ENCODE measurements at places on chromosomes 7 and 10.
A peak's percentile ranks its signal among the peaks of the same experiment; 100 is the strongest.

DNA sequence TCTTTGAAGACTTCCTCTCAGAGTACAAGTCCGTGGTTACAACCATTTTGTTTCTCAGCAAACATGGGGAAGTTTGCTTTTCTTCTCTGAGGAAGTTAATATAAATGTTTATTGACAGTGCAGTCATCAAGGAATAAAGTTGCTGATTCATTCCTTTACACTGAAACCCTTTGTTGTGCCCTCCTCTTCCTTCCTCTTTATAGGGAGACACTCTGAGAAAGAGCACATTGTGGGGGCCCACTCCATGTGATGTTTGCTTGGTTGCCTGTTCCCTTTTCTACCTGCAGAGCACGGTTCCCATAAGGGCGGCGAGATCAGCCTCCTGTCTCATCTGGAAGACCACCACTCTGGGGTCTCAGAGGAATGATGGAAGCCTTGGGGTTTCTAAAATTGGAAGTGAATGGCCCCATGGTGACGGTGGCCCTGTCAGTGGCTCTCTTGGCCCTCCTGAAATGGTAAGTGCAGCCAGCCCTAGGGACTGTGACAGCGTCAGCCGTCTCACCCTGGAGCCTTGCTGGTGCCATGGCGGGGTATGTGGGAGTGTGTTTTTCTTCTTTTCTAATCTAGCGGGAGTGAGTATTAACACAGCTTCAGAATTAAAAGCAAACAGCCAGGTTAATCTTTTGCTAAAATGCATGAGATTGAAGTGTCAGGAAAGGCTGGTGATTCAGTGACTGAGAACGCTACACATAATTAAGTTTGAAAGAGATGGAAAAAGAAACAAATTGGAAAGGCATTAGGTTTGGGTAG, at the start of gene TBXAS1:
TSS of gene TBXAS1 (plus strand) at position 240 of the 750 bp plus-strand sequence. CDS start at position 367, 127 bp downstream.
- DNase-seq: no peak

DNA sequence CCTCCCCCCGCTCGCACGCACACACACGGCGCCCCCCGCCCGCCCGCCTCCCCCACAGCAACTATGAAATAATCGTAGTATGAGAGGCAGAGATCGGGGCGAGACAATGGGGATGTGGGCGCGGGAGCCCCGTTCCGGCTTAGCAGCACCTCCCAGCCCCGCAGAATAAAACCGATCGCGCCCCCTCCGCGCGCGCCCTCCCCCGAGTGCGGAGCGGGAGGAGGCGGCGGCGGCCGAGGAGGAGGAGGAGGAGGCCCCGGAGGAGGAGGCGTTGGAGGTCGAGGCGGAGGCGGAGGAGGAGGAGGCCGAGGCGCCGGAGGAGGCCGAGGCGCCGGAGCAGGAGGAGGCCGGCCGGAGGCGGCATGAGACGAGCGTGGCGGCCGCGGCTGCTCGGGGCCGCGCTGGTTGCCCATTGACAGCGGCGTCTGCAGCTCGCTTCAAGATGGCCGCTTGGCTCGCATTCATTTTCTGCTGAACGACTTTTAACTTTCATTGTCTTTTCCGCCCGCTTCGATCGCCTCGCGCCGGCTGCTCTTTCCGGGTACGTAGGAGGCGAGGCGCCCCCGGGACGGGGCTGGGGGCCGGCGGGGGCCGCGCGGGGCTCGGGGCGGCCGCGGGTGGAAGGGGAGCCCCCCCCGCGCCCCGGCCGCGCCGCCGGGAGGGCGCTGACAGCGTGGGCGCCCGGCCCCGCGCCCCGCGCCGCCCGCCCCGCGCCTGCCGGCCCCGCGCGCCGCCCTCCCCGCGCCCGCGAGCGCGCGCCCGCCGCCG, 441 bp downstream of the BMI1 start:
- DNase-seq: no peak

GRCh38 chr7:38542156-38542555, 89.0 kb downstream of the AMPH start:
- DNase-seq: no peak

DNA sequence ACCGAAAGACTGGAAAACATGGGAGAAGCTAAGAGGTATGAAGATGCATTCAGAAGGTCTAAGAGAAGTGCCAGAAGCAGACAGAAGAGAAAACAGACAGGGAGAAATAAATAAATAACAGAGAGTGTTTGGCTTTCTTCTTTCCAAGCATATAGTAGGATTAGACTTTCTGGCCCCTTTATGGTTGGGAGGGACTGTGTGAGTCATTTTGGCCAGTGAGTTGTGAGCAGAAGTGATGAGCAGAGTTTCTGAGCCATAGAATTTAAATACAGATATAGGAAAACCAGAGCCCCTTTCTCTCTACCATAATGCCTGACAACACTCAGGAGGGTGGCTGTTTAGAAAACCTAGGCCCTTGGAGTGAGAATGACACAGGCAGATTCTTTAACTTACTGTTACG, 171.0 kb downstream of the PPP1R17 start:
- DNase-seq: no peak

- peak; percentile 27 for DNase-seq
These were observed 102.7 kb downstream of the PRTFDC1 start for GRCh38 chr10:24849501-24850299.

DNA sequence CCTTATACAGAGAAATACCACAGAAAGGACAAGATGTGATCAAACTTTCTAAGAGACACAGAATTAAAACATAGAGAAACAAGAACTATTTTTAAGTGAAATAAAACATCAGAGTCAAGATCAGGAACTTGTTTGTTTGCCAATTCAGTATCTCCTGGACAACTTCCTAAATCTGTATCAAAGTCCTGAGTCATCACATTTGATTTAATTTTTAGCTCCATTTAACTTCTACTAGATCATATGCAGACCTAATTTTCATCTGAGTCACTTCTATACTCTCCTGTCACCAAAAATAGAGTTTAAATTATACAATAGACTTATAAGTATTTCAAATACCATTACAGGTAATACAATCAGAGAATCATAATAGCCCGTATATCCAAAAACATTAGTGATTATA, 268.1 kb downstream of the PRKG1 start:
- no peak for DNase-seq

GRCh38 chr7:91165006-91165845, 99.0 kb upstream of the FZD1 start:
- no peak for DNase-seq

DNA sequence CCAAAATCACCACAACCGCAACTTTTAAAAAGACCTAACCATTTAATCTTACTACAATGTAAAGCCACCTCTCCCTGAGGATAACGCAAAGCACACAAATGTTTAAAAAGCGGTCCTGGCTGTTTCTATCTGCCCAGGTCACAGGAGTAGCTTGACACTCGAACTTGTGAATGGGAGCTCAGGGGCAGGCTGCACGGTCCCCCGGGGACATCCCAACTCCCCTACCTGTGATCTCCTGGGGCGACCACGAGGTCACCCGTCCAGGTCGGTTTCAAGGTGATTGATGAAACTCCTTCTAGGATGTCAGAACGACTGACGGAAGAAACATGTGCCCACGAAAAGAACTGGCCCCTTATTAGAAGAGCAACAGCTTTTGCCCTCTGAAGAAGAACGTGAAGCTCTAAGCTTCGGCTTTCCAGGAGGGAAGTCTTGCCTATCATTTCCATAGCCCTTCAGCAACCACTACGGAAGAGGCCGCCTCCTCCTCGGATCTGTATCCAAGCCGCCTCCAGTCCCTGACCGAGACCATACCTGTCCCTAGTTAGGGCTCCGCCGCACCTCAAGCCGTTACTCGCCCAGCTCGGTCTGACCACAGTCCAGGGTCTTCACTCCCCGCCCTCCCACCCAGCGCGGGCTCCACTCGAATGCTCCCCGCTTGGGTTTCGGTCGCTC, 459 bp downstream of the CYCS start:
- no peak for DNase-seq

- DNase-seq: no peak
These were observed 534.8 kb downstream of the AUTS2 start for GRCh38 chr7:70132852-70133690.

GRCh38 chr7:42395607-42396006, 158.6 kb upstream of the GLI3 start:
- DNase-seq: no peak

GRCh38 chr10:126253611-126253998, 134.7 kb downstream of the ADAM12 start:
- DNase-seq: no peak

DNA sequence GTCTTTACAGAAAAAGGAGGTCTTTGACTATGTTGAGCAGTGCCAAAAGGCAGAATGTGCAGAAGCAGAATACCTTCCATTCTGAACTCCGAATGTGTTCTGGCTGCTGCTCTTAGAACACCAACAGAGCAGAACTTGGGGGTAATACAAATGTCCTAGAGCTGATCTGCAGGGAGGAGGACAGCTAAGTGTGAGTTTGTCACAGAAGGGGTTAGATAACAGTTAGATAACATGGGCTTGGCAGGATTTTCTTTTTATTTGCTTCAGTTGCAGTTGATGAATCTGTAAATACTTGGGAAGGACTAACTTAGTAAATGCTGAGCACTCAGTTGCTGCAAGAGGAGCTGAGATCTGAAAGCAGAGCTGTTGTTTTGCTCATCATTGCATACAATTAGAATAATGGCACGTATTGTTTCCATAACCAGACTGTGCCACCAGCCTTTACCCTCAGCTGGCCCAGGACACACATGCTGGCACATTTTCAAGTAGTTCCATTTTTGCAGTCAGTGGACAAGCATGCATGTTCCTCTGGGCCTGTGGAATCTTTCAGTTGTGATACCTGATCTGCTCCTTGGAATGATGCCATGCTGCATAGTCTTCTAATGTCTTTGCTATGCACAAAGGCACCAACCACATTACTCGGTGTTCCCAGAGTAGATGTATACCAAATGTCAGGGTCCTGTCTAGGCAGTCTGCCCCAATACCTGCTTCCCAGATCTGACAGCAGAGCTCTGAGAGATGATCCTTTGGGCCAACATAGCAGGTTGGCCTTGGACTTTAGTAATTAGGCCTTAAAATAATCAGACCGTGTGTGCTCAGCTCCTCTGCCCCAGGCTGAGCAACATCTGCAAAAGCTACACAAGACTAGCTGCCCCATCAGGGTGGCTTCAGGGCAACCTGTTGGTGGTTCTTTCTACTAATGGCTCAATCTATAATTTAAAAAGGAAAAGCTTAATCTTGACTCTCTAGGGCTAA, 55.7 kb downstream of the GSDME start:
- no peak for DNase-seq

GRCh38 chr10:47449102-47449978, 34.6 kb downstream of the ANXA8 start:
- DNase-seq: no peak

- DNase-seq: no peak
These were observed 104.7 kb upstream of the FAM20C start for GRCh38 chr7:87671-88070.

- DNase-seq: no peak
These were observed 107.4 kb downstream of the EEPD1 start for GRCh38 chr7:36260481-36260880.

GRCh38 chr7:115642194-115642593, 388.4 kb downstream of the TFEC start:
- DNase-seq: no peak

DNA sequence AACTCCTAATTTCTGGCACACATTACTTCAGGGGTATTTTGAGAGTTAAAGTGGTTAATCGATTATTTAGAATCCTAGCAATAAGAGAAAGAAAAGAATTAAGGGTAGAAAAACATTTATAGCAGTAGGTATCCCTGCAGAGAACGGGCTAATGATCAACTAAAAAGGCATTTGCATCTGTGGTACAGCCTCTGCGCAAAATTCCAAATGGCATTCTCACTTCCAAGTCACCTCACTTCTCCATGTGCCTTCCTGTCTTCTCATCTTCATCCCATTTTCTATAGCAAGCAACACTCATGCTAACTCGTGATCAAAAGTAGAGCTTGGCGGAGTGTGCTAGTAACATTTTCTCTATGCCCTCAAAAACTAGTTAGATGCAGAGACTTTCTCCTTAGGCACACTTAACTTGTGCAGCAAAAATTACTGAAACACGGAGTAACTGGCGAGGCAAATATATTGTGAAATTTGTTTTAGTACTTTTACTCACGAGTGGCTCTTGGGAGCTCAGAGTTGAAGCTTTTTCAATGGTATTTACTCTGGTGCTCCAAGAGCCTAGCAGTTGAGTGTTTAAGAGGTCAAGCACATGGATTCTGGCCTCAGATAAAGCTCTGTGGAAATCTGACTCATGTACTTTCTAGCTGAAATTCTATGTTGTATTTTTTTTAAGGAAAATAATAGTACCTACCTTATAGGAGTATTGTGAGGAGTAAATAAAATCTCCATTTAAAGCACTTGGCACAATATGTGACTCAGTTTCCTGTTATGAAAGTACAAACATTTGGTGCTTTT, 65.1 kb downstream of the MET start:
- DNase-seq: no peak

GRCh38 chr10:5534880-5535856, 10.4 kb downstream of the CALML3 start:
- no peak for DNase-seq

- no peak for DNase-seq
These were observed 153.7 kb downstream of the FANK1 start for GRCh38 chr10:126049759-126050700.

Measured in HCT116 (cell line).